ENCODE measurements at places on chromosomes 1 and 21. TPM values are rescaled to one million over a fixed set of nuclear protein-coding genes. Genes with fewer than 3 reads are reported as not detected.
A peak's percentile ranks its signal among the peaks of the same experiment; 100 is the strongest.

Gene VANGL1
- total RNA-seq, result 16.0 TPM

Gene ALG14
- 3.8 TPM for total RNA-seq

Gene BEST4
- 1.4 TPM for total RNA-seq

Gene SLC44A3
- 9.2 TPM for total RNA-seq

Gene AMY1A
- total RNA-seq, result not detected

Gene ACTL8
- not detected for total RNA-seq

Gene IFFO2
- total RNA-seq, result 9.1 TPM

Gene CYP4A11
- not detected for total RNA-seq

Gene OR2T2
- total RNA-seq, result not detected

Gene CD53
- total RNA-seq, result not detected

DNA sequence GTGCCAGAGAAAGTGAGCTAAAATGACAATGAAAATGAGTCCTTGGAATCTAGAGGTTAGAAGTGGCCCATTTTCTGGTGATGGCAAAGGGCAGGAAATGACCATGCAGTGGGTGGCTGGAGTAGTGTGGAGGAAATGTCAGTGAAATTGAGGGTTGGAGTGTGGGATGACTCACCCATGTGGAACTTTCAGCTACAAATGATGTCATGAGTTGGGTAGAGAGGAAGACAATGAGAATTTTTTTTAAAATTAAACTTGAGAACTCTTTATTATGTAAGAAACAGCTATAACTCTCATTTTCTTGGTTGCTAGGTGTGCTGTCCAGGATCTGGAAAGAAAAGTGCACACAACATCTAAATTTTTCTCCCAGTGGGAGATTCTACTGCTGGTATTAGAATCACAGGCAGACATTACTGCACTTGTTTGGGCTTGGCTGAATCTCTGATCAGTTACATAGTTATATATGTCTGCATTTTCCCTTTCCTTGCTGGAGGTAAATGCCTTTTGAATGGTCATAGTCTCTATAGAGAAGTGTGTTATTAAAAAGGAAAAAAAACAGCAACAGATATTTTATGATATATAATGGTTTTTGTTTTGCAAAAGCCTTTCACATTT, 56.8 kb upstream of the GNG12 start:
- no peak for DNase-seq

GRCh38 chr1:5430911-5431697, 561.1 kb downstream of the NPHP4 start:
- no peak for DNase-seq

DNA sequence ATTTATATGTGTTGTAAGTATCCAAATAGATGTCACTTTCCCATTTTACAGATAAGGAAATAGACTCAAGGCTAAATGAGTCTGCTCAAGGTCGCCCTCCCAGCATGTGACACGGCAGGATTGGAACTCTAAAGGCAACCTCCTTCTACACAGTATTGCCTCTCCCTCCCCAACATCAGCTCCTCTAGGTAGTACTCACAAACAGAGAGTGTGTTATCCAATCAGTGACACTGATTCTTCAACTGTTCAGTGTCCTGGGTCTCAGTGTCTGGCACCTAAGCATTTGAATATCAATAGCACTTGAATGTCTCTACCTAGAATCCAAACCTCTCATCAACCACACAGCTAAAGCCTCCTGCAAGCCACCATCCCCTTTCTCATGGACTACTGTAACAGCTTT, 87.1 kb downstream of the DAB1 start:
- no peak for DNase-seq

- DNase-seq, result no peak
Observed at GRCh38 chr1:156444407-156445001, 56.1 kb downstream of the MEF2D start.

- no peak for DNase-seq
Observed at GRCh38 chr1:31755850-31756492, 8.2 kb downstream of the ADGRB2 start.

GRCh38 chr1:91609551-91609950, 108.9 kb downstream of the CDC7 start:
- no peak for DNase-seq

DNA sequence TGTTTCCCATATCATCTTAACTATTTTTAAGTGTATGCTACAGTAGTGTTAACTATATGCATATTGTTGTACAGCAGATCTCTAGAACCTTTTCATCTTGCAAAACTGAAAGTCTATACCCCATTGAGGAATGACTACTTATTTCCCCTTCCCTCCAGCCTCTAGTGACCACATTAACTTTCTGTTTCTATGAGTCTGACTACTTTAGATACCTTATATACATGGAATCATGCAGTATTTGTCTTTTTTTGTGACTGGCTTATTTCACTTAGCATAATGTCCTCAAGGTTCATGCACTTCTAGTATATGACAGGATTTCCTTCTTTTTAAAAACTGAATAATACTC, 96.5 kb upstream of the BTG3 start:
- DNase-seq, result no peak

DNA sequence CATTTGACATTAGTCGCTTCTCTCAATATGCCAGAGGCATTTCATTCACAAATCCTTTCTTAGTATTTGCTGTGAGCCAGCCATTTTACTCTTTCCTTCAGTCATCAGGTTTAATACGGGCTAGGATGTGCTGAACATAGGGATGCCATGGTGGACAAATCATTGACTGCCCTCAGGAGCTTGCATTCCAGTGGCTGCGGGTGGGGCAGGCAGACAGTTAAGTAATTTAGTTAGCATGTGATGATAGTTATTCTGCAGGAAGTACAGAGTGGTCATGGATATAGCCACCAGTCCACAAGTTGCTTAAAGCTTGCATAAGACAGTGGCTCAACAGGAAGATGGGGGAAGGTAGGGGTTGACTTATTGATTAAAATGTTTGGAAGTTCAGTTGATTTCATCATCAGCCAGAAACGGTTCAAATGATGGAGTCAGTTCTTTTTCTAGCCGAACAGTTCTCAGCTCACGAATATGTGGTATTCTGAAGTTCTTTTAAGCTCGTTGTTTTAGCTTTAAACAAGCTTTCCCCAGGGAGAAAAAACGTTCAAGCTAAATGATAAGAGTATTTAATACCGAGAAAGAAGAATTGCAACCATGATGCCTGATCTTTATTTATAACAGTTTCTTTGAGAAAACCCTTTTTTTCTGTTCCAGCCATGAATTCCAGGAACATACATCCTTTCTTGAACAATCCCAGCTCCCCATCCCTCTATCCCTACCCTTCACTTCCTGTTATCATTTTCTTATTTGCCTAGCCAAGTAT, 1.4 kb downstream of the SLC22A15 start:
- no peak for DNase-seq

- DNase-seq, result no peak
Observed at GRCh38 chr1:176174108-176174507, 33.0 kb downstream of the COP1 start.

DNA sequence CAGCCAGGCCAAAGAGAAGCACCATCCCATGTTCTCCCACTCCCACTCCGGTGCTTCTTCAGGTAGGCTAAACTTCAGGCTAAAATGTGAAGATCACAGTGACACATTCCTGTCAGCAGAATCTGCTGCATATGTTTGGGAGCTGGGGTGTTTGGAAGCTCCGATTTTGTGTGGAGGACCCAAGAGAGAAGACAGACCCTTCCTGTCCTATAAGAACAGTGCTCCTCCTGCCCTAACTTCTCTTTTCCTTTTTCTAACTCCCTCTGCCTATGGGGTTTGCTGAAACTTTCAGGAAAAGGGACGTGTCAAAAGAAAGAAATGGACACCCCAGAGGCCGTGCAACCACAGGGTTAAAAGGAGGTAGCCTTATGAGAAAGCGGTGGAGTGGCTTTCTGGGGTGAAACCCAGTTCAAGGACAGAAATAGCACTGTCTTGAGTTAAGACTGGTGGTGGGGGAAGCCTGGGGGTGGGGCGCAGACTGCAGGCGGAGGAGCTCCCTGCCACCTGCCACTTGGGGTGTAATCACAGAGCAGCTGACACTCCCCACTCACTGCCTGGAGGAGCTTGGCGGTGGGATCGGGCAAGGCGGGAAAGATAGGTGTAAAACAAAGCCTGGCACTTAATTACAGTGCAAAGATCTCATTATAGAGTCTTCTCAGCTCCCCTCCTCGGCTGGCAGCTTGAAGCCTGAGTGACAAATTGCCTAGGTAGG, 645 bp upstream of the TLR5 start:
- DNase-seq, result no peak

DNA sequence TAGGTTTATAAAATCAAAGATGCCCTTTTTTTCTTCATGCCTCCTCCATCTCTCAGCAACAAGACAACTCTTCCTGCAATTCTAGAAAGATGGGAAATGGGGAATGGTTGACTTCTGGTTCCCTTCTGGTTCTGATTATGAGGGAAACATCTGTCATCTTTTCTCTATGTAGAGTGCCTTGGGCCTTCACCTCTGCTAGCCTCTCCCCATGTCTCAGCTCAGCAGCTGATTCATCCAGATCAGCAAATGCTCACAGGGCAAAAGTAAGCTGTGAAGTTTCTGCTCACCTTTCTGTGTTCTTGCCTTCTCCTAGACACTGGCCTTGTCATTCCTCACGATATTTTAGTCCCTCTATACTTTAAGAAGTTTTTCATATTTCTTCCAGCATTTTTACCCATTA, 17.8 kb upstream of the BECN2 start:
- no peak for DNase-seq

DNA sequence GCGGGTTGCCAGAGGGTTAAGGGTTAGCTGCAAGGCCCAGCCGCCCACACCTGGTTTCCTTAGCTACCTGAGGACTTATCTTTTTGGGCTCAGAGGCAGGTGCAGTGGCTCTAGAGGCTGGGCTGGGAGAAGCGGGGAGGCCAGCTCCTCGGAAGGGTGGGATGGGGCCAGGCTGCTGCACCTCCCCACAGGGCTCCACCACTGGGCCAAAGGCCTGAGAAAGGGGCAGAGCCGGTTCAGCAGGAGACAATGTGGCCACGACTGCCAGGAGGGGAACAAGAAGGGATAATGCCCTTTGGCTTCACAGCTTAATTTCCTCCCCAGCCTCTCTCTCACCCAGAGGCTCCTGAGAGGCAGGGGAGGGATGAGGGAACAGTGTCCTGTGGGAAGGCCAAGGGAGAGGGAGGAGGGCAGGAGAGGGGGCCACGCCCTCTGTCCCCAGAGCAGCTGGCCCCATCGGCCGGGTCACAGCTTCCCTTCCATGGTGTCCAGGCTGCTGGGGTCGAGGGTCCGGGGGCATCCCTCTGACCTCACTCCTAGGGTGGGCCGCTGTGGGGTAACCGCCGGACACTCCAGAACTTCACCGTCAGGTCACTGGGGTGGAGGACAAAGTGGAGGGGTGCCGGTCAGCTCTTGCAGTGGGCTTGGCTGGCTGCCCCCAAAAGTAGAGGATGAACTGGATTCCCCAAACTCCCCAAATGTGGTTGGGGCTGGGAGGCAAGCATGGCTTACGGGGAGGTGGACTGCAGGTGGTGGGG, 50.4 kb downstream of the KIF21B start:
- no peak for DNase-seq

DNA sequence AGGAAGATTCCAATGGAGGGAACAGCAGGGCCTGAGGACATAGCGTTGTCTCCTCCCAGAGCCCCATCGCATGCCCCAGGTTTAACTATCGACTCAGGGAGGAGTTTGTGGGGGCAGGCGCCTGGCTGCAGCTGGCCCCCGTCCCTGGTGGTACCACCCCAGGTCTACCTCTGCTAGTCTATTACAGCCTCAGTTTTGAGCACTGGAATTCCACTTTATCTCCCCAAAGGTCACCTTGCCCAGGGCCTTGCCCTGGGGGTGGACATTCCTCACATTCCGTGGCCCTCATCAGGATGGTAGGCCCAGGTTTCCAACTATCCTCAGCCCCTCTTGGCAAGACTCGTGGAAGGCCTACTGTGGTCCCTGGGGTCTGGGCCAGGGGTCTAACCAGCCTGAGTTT, 65.4 kb upstream of the SSBP3 start:
- DNase-seq, result no peak

GRCh38 chr1:221308534-221309511, 429.6 kb downstream of the HLX start:
- no peak for DNase-seq

GRCh38 chr1:192061556-192061955, 96.7 kb upstream of the RGS18 start:
- no peak for DNase-seq

DNA sequence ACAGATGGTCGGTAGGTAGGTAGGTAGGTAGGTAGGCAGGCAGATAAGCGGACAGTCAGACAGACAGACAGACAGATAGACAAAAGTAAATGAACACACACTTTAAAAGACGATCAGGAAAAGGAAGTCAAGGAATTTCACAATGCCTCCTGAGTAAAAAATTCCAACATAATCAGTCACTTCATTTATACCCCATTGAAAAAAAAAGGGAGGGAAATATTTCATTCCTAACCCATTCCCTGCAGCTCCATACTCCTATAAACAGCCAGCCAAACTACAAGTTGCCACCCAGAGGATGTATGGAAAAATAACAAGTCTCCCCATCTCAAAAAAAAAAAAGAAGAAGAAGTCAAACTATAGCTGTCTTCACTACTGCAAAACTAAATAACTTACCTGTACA, 43.4 kb downstream of the ZZZ3 start:
- no peak for DNase-seq

DNA sequence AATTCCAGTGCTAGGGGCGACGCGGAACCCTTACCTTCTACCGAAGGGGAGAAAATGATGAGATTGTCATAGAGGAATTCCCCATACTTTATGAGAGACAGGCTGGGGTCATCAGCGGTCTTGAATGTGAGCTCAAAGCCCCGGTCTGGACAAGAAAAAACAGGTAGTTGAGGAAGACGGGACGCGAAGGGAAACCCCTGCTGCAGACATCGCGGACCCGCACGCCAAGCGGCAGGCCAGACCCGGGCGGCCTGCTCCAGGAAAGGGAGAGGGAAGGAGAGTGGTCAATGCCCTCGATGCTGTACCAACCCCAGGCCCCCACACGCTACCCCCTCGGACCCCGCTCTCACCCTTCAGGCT, 342 bp downstream of the DDOST start:
- no peak for DNase-seq

DNA sequence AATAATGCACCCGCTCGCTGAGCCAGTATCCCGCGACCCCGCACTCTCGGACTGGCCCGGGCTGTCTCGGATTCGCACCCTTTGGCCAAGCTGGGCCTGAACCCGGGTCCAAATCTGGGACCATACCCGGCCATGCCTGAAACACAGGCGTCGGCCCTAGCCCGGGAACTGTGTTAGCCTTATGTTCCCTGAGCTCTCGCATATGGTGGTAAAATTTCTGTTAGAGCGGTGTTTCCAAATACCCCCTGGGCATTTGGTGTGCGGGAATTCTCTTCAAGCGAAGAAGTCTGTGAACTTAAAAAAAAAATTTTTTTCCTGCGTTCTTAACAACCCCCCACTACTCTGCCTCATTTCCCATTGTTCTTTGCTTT, 3.1 kb downstream of the RNF220 start:
- peak; percentile 43 for DNase-seq
